ENCODE measurements at places on chromosomes 13 and 19. TPM values are rescaled to one million over a fixed set of nuclear protein-coding genes. Genes with fewer than 3 reads are reported as not detected.

Gene TPTE2
- total RNA-seq, result not detected

- ATAC-seq, result no peak
Observed at GRCh38 chr13:83414393-83414792, 467.9 kb downstream of the SLITRK1 start.

DNA sequence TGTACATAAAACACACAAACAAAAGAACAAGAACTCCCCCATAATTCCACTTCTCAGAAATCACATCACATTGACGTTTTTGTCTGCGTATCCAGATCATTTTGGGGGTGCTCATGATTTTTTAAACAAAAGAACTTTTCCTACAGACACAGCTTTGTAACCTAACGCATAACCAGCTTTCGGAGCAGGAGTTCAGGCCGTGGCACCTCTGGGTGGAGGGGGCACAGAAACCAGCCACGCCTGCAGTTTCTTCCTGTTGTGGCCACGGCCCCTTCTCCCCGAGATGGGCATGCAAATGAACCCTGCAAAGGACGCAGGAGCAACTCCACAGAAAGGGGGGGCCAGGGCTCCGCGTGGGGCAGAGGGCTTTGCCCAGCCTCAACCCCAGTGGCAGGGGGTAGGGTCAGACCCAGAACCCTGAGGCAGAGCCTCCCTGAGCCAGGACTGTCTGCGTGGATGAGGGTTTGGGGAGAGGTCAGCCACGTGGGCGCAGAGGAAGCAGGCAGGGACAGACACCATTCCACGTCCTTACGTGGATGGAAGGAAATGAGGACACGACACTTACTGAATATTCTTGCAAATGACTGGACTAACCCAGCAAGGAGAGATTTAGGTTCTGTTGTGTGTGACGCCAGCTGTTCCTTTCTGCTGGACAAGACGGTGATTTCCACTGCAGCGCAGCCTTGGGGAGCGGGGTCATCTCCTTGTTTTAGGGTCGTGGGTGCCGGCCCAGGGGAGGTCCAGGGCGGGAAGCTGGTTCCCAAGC, 64.4 kb downstream of the RASA3 start:
- ATAC-seq, result peak; percentile 17

DNA sequence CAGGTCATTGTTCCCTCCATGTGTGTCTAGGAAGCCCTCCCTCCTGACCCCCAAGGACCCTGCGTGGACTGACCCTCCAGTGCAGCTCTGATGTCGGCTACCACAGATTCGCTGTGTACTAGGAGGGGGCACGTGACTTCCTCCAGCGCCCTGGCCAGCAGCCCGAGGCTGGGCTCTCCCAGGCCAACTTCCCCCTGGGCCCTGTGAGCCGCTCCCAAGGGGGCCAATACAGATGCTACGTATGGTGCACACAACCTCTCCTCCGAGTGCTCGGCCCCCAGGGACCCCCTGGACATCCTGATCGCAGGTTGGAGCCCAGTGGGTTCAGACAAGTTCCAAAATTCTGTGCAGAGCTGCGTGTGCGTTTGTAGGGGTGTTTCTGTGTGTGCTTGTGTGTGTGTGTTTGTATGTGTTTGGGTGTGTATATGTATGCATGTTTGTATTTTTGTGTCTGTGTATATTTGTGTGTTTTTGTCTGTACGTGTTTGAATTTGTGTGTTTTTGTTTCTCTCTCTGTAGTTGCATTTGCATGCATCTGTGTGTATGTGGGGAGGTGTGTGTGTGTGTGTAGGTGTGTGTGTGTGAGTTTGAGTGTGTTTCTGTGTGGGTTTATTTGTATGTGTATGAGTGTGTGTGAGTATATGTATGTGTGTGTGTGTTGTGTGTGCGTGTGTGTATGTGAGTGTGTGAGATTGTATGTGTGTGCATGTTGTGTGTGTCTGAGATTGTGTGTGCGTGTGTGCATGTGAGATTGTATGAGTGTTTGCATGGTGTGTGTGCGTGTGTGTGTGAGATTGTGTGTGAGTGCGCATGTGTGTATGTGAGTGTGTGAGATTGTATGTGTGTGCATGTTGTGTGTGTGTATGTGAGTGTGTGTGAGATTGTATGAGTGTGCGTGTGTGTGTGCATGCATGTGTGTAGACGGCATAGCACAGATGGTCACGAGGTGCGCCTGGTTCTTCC, 21.4 kb upstream of the LILRA2 start:
- no peak for ATAC-seq

DNA sequence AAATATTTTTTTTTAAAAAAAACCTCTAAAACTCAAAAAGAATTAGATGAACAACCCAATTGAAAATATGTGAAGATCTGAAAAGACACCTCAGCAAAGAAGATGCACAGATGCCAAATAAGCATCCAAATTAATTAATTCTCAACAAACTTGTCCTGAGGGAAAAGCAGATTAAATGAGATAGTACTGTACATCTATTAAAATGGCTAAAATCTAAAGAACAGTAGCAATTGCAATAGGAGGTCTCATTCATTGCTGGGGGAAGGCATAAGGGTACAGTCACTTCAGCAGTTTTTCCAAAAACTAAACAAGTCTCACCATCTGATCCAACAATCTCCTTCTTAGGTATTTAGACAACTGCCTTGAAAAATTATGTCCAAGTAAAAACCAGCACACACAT, 22.0 kb downstream of the PLPP2 start:
- ATAC-seq, result no peak

Measured in activated T-helper 17 cell treated with anti-CD3 and anti-CD28 coated beads, Interleukin-2, amount 50 U/mL, for 72 hours (primary cell).